ENCODE measurements at places on chromosomes 11 and 22.

- DNase-seq, result no peak
These were observed 771.7 kb downstream of the TBC1D22A start for GRCh38 chr22:47533961-47534803.

GRCh38 chr22:22067192-22067591 lies 84.6 kb upstream of the TOP3B start:
- DNase-seq, result no peak

DNA sequence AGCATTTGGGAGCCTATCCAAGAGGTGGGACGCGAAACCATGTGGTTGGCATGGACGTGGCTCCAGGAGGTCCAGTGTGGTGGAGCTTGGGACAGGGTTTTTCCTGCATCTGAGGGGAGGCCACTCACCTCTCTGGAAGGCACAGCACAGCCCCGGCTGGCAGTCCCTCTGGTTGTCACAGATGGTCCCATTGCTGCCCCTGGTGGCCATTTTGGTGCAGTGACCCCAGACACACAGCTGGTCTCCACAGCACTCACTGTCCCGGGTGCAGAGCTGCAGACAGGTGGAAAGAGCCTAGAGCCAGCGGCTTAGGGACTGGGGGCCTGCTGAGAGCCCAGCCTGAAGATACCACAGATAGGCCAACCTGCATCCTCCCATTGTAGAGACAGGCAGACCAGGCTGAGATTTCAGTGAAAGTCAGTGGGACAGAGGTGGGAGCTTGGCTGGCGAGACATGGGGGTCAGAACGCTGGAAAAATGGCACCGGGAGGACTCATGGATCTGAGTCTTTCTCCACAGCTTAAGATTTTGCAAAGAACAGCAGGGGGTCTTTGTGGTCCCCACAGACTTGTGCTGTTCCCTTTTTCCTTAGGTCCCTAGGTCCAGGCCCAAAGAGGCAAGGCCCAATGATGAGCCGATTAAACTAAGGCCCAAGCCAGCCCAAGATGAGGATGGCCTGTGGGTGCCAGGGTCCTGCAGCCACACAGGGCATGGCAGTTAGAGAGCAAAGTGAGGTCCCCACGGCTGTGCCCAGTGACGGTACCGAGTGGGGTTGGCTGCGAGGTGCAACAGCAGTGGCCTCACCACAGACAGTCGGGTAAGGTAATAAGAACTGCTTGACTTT lies 41.4 kb downstream of the DKK3 start:
- DNase-seq, result peak; percentile 49

GRCh38 chr11:124748481-124749343 lies 3.3 kb downstream of the VSIG2 start:
- DNase-seq, result no peak

DNA sequence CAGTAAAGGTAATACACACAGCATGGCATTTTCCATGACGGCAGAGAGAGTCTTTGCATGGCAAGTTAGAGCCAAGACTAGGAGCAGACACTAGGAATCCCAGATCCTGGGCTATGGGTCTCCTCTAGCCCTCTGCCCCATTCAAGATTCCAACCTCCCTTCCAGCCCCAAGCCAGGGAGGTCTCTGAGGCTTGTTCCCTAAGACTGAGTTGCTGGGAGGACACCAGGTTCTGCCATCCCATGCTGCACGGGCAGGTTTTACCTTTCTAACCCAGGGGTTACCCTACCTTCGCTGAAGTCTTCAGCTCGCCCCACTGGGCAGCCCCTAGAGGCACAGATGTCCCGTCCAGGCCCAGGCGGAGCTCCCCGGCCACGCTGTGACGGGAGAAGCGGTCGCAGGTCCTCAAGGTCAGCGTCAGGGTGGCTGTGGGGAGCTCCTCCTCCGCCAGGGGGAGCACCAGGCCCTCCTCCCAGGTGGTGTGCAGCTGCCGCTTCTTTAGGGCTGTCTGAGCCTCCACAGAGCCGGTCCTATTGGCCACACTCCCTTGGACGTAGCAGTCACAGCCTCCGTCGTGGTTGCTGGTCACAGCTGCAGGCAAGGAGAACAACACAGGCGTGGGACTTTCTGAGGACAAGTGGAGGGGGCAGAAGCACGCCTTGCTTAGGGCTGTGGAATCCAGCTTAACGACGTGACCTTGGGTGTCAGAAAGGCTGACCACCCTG lies 33.8 kb downstream of the SYT13 start:
- no peak for DNase-seq

DNA sequence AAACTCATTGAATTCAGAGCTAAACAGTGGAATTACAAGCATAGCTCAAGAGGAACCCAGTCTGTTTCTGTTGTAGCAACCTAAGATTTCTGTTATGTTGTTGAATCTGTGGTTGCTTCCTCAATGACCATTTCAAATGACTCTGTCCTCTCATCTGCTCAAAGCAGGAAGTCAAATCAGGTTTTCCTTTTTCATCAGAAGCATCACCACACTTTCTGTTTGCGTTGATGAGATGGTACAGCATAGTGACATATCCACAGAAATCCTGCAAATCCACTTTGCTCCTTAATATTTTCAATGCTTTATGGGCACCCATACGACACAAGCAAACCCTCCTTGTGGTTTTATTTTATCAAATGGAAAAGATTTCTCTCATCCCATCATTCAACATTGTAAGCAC lies 12.6 kb upstream of the UCP2 start:
- no peak for DNase-seq

DNA sequence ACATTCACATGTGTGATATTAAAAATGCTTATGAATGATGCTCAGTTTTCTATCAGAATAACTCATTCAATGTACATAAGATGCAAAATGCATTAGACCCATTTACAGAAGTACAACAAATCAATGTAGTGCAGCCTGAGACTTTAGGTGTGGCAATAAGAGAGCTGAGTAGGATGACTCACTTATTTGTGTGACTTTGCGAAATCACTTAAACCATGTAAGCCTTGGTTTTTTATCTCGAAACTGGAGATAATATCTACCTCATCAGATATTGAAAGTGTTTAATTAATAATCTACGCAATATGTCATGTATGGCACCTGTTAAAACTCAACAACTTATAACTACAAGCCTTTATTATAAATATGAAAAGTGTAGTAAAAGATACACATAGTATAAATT lies 105.7 kb upstream of the LUZP2 start:
- DNase-seq, result no peak

DNA sequence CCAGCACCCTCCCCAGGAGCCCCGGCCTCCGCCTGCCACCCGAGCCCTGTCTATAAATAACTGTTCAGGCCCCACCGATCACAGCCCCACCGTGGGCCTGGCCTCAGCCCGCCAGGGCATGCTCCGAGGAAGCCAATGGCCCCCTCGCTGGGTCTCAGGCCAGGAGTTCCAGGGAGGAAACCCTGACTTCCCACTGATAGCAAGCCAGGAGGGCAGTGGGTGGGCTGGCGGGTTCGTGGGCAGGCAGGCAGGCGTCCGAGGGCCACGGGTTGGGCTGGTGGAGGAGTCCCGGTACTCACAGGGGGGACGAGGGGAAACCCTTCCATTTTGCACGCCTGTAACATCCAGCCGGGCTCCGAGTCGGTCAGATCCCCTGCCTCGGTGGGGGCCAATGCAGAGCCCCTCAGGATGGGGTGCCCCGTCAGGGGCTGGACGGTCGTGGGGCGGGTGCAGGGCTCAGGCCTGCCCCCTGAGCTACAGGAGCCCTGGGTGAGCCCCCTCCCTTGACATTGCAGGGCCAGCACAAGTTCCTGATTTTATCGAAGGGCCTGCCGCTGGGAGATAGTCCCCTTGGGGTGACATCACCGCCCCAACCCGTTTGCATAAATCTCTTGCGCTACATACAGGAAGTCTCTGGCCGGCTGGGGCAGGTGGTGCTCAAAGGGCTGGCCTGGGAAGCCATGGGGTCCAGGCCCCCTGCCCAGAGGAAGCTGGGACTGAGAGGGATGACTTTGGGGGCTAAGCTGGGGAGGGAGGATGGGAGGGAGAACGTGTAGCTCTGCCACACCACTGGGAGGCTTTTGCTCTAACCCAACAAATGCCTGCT lies at the start of gene SPI1:
Gene SPI1, minus strand, starts transcription at position 538 of the 826 bp plus-strand sequence. Its CDS starts 194 bp downstream, at position 344.
- DNase-seq, result no peak

DNA sequence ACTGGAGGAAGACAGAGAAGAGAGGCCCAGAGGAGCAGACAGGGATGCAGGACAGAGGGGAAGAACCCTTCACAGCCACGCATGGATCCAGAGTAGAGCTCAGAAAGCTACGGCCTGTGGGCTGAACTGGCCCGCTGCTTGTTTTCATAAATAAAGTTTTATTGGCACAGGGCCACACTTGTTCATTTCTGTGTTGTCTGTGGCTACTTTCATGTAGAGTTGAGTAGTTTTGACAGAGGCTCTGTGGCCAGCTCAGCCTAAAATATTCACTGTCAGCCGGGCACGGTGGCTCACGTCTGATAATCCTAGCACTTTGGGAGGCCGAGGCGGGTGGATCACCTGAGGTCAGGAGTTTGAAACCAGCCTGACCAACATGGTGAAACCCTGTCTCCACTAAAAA lies 26.2 kb upstream of the GAL start:
- DNase-seq, result no peak

DNA sequence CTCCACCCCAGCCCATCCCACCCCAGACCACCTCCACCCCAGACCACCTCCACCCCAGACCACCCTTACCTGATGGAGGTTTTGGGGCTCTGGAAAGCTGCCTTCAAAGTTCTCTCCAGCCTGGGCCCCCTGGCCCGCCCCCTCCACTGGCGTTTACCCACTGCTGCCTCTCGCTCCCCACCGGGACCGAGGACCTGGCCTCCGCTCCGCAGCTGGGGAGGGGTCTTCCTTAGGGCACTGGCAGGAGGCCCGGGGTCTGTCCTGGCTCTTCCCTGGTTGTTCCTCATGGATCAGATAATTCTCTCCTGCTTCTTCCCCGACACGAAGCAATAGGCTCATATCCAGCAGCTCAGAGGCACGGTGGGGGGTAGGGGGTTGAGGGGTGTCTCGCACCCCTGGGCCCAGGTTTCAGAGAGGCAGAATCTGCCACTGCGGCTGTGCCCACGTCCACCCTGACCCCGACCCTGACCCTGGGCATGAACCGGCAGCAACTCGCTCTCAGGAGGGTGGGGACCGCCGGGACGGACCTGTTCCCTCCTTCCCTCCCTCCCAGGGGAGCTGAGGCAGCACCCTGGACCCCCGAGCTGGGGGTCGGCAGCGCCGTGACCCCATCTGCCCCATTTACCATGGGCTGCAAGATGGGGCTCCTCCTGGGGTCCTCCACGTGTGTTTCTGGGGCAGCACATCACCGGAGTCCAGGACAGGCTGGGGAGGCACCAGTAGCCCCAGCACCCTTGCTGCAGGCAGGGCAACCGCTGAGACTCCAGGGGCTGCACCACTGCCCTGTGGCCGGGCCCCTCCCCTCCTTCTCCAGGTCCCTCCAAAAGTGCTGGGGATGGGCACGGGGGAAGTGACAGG lies 12.9 kb downstream of the KRTAP5-5 start:
- DNase-seq, result no peak

- no peak for DNase-seq
These were observed 4.2 kb downstream of the TSSC4 start for GRCh38 chr11:2404735-2405196.

GRCh38 chr11:95289378-95290101 lies 58.5 kb upstream of the SESN3 start:
- DNase-seq, result no peak

DNA sequence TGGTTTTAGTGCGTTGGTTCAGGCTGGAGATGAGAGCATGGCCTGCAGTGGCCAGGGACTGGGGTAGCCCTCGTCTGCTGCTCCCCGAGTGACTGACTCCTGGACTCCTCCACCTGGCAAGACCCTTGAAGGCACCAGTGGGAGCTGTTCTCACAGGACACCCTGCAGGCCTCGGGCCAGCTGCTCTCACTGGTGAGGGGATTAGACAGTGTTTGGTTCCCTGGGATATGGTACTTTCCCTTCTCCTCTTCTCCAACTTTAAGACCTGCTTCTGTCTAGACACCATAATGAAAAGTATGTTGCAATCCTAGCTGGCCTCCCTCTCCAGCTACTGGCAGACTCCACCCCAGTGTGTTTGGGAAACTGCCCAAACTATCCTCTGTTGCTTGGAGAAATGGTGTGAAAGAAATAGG lies 168.8 kb upstream of the CADM1 start:
- no peak for DNase-seq

DNA sequence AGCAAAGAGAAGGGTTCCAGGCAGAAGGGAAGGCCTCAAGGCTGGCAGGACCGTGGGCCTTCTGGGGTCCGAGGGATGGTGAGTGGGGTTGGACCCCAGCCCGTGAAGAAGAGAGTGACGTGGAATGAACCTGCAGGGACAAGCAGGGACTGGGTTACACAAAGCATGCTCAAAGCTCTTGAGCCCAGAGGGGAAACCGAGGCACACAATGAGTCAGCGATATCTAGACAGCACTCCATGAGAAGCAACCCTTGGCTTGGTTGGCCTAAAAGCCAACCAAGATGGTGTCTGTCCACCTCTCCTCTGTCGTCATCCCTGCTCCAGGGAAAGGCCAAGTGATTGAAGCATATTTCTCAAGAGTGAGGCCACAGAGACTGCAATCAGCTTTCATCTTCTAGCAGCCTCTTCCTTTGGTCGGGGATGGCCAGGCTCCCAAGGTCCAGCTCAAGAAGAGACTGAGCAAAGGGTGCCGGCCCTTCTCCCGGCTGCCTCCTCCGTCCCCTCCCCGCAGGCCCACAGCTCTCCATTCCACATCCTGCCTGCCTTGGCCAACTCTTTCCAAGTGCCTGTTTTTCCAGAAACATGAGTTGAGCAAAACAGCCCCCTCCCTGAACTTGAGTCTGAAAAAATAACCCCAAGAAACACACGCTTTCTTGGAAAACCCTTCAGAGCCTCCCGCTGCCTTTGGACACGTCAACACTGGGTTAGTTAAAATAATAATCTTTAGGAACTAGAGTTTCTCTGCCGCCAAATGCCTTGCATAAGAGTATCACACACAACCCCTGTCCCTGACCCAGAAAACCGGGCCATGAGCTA lies 556.6 kb downstream of the MIAT start:
- DNase-seq, result no peak

Measured in T-helper 1 cell (primary cell).